Type B pancreatic cell (in vitro differentiated cells): ENCODE measurements at places on chromosomes 1 and 21. TPM values are rescaled to one million over a fixed set of nuclear protein-coding genes. Genes with fewer than 3 reads are reported as not detected.

Gene ALPL
- total RNA-seq = 2.5 and 43.1 TPM in 2 replicates

Gene SELL
- total RNA-seq = 0.17 TPM in 1 of 2 replicates, not detected in the other

Gene RGS7
- total RNA-seq = 2.2 and 2.5 TPM in 2 replicates

DNA sequence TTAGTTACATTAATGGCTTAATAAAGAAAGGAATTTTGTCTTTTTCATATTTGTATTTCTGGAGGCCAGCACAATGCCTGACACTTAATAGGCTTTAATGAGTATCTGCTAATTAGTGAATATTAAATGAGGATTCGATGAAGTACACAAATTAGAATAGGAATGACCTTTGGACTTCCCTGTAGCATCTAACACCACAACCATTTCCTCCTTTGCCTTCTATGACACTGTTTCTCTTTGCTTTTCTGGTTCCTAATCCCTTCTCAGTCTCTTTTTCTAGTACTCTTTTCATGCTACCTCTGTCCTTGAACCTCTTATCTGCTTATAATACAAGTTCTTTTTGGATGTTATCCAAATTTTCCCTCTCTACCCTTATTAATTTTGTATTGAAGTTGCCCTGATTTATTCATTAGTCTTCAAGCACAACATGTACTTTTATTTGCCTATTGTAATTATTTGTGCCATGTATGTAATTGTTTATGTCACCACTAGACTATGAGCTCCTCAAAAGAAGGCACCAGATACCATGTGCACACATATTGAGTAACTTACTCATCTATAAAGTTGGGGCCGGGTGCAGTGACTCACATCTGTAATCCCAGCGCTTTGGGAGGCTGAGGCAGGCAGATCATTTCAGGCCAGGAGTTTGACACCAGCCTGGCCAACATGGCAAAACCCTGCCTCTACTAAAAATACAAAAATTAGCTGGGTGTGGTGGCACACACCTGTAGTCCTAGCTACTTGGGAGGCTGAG lies 23.8 kb downstream of the RPS27 start:
- no peak overlapping the region for H3K27ac ChIP-seq
- H3K4me3 ChIP-seq = no peak overlapping the region
- no peaks in the 10 kb centered on the region for H3K4me1 ChIP-seq
- H3K27me3 ChIP-seq = no peaks in the 10 kb centered on the region
- DNase-seq = no peak

GRCh38 chr21:36803816-36804439 lies 105.0 kb downstream of the SIM2 start:
- H3K27ac ChIP-seq = no peak overlapping the region
- H3K4me1 ChIP-seq = peaks cover 17% of the 10 kb centered on the region
- H3K4me3 ChIP-seq = no peak overlapping the region
- no peak for DNase-seq
- H3K27me3 ChIP-seq = no peaks in the 10 kb centered on the region
- peaks cover 9% of the 10 kb centered on the region for H3K36me3 ChIP-seq

DNA sequence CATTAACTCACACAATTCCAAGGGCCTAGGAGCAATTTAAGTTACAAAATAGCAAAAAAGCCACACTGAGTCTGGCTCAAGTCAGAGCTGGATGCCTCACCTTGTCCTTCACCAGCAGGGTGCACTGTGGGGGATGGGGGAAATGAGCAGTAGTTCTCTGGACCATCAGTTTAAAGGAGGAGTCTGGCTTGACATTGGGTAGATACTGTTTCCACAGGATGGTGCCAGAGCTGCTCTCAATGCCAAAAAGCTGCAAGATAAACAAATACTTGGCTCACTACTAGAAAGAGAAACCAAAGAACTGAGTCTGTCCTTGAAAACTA lies 18.8 kb downstream of the EMC1 start:
- DNase-seq = no peak
- peaks cover 4% of the 10 kb centered on the region for H3K36me3 ChIP-seq
- no peak overlapping the region for H3K27ac ChIP-seq

- no peaks in the 10 kb centered on the region for H3K27me3 ChIP-seq
- no peak for DNase-seq
- H3K4me1 ChIP-seq = no peaks in the 10 kb centered on the region
- no peak overlapping the region for H3K4me3 ChIP-seq
- H3K36me3 ChIP-seq = no peaks in the 10 kb centered on the region
These were observed 106.1 kb downstream of the PTGER3 start for GRCh38 chr1:70941563-70941962.

DNA sequence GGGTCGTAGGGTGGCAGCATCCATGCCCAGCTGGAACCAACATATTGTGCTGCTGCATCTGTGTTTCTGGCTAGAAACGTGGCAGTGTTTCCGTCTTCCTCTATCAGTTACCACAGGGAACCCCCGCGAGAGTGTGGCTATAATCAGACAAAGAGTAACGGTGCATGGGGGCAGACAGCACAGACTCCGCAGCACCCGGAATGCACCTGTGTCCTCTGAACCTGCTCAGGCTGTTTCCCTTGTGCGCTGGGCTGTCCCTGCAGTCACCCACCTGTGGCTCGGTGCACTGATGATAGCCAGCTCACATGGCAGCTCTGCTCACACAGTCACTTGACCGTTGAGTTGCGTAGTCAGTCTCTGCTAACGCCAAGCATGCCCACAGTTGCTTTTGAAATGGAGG lies 11.4 kb upstream of the PCBP3 start:
- no peak overlapping the region for H3K27ac ChIP-seq
- no peak overlapping the region for H3K4me3 ChIP-seq
- no peaks in the 10 kb centered on the region for H3K36me3 ChIP-seq
- H3K27me3 ChIP-seq = peaks cover 15% of the 10 kb centered on the region

DNA sequence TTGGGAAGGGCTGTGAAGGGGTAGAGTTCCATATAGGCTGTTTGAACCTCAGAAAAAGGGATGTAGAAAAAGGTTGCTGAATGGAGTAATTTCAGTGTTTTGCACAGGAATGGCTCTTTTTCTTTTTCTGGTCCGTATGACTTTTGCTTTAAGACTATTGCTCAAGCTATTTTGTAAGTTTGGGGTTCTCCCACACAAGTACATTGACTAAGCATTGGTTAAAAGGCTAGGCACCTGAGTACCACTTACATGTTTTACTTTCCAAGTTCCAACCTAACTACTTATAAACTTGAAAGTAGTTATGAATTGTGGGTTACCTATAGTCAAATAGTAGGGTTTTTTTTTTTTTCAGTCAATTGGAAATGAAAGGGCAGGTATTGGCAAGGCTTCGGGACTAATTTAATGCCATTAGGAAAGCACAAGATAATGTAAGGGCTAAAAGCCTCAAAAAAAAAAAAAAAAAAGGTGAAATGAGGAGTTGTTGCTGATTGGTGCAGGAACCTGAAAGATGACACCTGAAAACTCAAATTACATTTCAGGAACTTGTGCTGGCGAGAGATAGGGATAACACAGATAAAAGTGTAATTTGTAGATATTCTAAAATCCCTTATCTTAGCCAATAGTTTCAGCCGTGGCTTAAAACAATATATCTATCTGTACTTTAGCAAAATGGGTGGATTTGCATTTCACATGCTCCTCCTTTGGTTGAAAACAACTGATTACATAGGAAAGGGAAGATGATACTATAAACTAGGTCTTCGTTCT lies 209.5 kb downstream of the RPS6KC1 start:
- no peak for DNase-seq
- no peaks in the 10 kb centered on the region for H3K4me1 ChIP-seq
- no peaks in the 10 kb centered on the region for H3K27me3 ChIP-seq
- H3K4me3 ChIP-seq = no peak overlapping the region

GRCh38 chr1:181178241-181178879 lies 89.9 kb downstream of the IER5 start:
- H3K27me3 ChIP-seq = peaks cover 10% of the 10 kb centered on the region
- no peak overlapping the region for H3K4me3 ChIP-seq
- no peak for DNase-seq
- no peak overlapping the region for H3K27ac ChIP-seq

DNA sequence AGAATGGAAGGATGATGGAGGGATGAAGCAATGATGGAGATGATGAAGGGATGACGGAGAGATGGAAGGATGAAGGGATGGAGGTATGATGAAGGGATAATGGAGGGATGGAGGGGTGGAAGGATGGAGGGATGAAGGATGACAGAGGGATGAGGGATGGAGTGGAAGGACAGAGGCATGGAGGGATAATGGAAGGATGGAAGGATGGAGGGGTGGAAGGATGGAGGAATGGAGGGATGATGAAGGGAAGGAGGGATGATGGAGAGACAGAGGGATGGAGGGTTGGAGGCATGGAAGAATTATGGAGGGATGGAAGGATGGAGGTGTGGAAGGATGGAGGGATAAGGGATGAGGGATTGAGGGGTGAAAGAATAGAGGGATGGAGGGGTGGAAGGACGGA lies 62.8 kb downstream of the KCNAB2 start:
- no peak overlapping the region for H3K4me3 ChIP-seq
- no peak overlapping the region for H3K27ac ChIP-seq
- no peaks in the 10 kb centered on the region for H3K36me3 ChIP-seq
- DNase-seq = no peak
- H3K4me1 ChIP-seq = no peaks in the 10 kb centered on the region
- peaks cover 11% of the 10 kb centered on the region for H3K27me3 ChIP-seq
